ENCODE measurements at places on chromosomes 4 and X.

GRCh38 chr4:1583859-1584258 lies 100.3 kb downstream of the FAM53A start:
- no peak for DNase-seq

DNA sequence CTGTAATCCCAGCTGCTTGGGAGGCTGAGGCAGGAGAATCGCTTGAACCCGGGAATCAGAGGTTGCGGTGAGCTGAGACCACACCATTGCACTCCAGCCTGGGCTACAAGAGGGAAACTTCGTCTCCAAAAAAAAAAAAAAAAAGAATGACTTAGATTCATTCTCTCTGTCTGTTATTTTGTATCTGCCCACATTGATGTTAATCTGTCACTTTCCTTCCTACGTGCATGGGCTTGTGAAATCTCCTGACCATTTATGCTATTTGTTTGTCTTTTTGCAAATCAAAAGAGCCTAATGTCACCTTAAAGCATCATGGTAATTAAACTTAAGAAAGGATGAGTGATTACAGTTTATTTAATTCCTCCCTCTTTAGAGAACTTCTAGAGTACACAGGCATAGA lies 27.4 kb downstream of the GAB1 start:
- DNase-seq, result no peak

- DNase-seq, result no peak
Observed at GRCh38 chrX:37302569-37302968, 46.6 kb upstream of the PRRG1 start.

DNA sequence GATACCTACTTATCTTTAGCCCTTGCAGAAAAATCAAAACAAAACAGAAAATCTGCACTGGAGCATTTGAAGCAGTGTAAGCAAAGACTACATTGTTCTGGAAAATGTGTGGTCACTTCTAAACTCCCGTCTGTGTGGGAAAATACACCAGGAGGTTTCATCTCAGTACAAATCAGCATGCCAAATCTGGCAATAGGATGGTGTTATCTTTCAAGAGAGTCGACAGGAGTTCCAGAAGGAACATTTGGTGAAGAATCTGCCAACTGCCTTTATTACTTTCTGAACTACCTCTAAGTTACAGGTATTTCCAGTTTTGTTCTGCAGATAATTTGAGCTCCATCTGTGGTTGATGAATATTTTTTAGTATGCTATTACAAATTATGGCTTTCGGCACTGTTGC lies 1348.0 kb downstream of the RAPGEF2 start:
- DNase-seq, result no peak

- DNase-seq, result no peak
Observed at GRCh38 chr4:109645874-109646710, 57.2 kb downstream of the CASP6 start.

- no peak for DNase-seq
Observed at GRCh38 chr4:146029147-146029546, 90.5 kb upstream of the ZNF827 start.

DNA sequence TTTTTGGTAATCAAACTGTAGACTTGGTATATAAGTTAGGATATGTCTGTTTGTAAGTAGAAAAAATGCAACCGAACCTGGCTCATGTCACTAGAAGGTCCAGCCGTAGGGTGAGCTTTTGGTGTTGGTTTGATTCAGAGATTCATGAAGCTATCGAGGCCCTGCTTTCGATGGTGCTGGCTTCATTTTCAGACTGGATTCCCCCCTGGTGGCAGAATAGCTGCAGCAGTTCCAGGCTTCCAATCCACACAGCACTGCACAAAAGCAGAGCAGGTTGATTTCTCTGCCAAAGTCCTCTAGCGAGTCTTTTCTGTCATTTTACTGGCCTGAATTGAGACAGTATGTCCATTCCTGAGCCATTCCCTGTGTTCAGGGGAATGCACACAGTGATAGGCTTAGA lies 33.1 kb downstream of the PDK3 start:
- no peak for DNase-seq

GRCh38 chr4:34939073-34939472 lies 1305.2 kb downstream of the ARAP2 start:
- no peak for DNase-seq

DNA sequence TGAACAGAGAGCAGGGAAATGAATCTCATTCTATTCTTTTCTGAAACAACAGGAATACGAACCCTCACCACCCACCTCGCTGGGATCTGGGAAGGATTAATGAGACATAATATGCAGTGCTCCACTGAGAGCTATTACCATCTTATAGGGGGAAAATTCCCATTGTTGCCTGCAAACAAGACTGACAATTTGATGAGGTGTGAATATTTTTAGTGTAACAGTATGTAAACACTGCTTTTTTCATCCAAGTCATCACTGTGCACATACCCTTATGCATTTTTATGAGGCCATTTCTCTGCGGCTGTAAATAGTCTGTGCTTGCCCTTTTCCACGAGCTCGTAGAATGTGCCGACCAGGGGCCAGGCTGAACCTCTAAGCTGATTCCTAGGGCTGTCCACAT lies 285.6 kb upstream of the CPEB2 start:
- DNase-seq, result no peak

DNA sequence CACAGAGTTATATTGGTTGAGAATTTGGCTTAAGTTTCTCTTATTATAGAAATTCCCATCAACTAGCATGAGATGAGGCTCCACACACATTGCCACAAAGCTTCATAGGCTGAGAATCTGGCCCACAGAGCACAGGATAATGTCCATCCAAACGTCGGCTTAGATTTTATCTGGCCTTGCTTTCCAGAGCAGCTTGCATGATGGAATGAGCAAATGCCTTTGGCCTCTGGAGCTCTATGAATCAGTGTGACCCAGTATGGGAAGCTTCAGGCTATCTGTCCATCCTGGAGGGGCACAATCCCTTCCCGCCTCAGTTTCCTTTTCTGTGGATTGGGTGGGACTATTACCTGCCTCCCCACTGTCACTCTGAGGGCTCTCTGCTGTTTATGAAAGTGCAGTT lies 131.5 kb upstream of the NDP start:
- DNase-seq, result no peak

DNA sequence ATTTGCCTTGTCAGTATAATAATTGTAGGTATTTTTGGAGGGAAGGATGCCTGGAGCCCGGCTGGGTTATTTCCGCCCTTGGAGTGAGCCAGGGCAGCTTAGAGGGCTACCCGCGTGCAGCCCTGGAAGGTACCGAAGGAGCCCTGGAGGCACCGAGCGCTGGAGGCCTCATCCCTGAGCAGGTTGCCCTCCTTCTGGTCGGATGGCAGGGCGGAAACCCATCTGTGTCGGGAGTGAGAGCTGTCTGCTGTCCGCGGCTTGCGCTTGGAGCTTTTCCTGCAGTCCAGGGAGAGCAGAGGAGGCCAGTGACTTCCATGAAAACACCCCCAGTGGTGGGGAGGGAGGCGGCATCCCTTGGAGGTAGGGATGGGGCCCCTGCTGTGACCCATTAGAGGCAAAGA lies 122.1 kb downstream of the TBL1X start:
- no peak for DNase-seq

GRCh38 chr4:25065932-25066590 lies 35.3 kb upstream of the LGI2 start:
- no peak for DNase-seq

DNA sequence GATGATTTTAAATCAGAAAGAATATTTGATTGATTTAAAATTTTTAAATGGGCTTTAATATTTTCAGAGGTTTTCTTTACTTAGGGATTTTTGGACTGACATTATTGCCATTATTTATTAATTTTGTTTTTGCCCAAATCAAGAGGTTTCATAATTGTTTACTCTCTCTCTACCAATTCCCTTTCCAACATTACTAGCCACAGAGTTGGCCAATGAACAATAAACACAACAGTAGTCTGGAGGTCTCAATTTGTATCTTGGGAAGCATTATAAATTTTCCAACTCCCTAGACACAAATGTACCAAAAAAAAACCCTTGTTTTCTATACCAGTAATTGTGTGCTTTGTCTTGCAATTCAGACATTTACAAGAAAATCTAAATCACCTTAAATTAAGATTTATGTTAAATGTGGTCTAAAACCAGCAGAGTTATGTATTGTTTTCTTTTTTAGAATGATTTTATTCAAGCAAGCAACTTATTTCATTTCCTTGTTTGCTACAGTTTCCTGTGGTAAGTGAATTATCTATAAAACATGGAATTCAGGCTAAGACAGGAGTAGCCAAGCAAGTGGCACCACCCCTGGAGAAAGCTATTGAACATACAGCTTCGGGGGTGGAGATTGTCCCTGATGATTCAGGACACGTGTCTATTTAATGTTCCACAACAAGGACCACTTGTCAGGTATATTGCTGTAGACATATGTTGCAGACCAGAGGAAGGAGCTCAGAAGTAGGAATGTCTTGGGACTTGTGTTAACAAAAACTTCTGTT lies 622 bp downstream of the KLKB1 start:
- DNase-seq, result no peak

- no peak for DNase-seq
Observed at GRCh38 chrX:13279279-13280018, 40.4 kb downstream of the ATXN3L start.

- DNase-seq, result no peak
Observed at GRCh38 chrX:118823263-118824172, at the start of gene ZCCHC12. TSS of gene ZCCHC12 (plus strand) at chrX:118823824. CDS start at chrX:118825245, 1,421 bp downstream.

- DNase-seq, result no peak
Observed at GRCh38 chr4:171721937-171722336, 91.3 kb upstream of the GALNTL6 start.

DNA sequence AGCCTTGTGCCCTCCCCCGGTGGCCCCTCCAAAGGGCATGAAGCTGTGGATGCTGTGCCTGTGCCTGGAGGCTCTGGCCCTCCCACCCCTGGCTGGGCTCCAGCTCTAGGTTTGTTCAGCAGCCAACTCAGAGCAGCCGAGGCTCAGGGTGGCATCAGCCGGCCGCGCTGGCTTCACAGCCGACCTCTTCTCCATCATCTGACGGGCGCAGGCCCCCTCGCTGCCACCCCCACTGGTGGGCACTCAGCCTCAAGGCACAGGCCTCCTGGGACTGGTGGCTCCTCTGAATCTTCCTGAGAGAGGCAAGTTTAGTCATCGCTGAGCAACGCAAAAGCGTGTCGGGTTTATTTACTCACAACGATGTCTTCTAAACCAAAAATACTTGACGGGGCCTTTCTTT lies 46.0 kb downstream of the PCGF3 start:
- no peak for DNase-seq

GRCh38 chr4:80878218-80878617 lies 152.3 kb upstream of the BMP3 start:
- no peak for DNase-seq

DNA sequence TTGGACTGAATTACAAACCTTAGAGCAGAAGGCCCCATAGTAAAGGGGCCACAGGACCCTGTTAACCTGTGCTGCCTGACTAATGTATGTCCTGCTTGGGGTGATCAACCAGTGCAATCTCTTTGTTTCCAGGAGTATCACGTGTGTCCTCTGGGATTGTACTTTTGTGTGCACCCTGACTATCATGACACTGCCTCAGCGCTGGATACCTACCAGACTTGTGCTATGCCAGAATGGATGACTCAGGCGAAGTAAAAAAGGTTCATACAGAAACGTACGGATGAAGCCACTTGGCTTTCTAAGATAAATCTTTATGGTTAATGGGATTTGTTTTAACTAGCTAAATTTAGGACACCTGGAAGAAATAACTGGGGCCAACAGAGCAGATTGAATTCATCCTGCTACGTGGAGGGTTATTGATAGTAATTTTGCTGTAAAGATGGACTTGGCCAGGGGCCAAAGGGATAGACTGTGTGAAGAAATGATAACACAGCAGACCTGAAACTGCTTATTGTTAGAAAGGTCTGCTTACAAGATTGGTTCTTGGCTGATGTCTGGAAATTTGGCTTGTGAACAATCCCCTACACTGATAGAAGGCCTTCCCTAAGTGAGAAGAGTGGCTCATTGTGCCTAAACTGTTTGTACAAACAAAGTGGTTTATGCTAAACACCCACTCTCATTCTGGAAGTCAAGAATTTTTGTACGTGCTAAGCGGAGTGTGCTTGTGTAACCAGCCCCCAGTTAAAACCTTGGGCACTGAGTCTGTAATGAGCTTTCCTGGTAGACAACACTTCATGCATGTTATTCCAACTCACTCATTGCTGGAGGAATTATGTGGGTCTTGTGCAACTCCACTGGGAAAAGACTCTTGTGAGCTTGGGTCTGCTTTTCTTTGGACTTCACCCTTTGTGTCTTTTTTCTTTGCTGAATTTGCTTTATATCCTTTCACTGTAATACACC lies 750.5 kb upstream of the HTR2C start:
- DNase-seq, result no peak

- DNase-seq, result no peak
Observed at GRCh38 chrX:38718311-38718710, 82.9 kb upstream of the MID1IP1 start.

DNA sequence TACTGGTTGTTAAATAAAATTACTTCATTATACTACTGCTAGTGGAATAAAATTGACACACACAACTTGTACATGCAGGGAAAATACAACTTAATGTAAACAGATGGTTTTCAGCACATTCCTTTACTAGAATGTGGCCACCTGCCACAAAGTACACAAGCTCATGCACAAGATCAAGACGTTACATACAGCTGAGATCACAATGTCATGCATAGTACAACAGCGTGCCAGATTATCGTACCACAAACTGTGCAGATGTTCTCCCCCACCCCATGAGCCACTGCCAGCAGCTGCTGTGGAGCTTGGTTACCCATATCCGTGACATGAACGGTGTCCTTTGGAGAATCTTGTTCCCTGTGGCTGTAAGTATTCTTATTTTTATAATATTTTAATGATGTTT lies 27.7 kb downstream of the FBXO8 start:
- DNase-seq, result peak; percentile 45

- peak; percentile 61 for DNase-seq
Observed at GRCh38 chrX:13647709-13648212, 5.2 kb upstream of the TCEANC start.

DNA sequence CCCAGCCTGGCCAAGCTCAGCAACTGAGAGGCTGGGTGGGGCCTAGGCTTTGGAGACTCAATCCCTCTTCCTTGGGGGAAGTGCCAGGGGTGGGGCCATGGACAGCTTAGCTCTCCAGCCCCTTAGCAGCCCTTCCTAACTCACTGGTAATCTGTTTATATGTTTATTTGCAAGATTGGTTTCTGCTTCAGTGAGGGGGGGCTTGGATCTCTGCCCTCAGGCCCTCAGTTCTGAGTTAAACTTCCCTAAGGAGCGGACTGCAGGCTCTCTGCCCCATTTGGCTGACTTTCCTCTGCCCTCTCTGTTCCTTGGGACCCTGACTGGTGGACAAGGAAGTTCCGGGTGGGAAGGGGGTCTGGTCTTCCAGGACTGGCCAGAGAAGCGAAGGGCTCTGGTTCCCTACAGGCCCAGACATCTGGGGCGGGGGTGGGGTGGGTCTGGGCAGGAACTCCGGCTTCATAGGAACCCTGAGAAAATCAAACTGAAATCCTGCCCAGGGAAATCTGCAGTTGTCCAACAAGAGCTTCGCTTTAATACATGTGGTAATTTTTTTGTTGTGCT lies 51.4 kb downstream of the NALF2 start:
- DNase-seq, result no peak

Data from SHP77 (cell line).